ENCODE measurements at places on chromosomes 5 and 9.

DNA sequence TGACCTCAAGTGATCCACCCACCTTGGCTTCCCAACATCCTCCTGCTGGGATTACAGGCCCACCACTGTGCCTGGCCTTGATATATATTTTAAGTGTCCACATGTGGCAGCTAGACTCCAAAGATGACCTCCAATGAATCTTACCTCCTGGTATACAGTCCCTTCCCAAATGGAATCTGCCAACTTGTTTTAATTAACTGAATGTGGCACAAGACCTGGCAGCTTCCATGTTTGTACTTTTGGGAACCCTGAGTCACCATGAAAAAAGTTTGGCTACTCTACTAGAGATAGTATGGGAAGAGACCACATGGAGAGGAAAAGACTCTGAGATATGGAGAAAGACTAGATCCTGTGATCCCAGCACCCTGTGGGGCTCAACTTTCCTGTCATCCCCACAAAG is 42.5 kb downstream of the CCL28 start:
- no peak for DNase-seq

- DNase-seq, result peak; percentile 47
These were observed 97.1 kb downstream of the UNC13B start for GRCh38 chr9:35258660-35259474.

DNA sequence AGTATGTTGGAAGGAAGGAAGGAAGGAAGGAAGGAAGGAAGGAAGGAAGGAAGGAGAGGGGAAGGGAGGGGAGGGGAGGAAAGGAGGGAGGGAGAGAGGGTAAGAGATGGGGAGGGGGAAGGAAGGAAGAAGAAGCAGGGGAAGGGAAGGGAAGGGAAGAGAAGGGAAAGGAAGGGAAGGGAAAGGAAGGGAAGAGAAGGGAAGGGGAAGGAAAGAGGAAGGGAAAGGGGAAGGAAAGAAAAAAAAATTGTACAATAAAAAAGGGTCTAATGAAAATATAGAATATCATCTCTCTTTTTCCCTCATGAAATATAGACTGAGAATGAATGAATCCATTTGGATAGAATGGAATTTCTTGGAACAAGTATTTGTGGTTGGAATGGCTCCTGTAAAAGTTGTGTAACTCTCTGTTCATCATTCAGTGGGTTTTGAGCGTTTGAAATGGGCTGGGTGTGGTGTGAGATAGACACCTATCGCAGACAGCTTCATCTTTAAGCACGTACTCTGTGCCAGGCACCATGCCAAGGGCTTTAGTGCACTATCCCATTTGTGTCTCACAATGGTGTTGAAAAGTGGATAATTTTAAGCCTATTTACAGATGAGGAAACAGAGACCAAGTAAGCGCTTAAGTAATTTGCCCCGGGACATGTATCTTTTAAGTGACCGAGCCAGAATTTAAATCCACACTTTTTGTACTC is 11.6 kb upstream of the PAPPA start:
- no peak for DNase-seq

GRCh38 chr5:25002371-25002770 is 357.6 kb upstream of the CDH10 start:
- no peak for DNase-seq

GRCh38 chr5:65893749-65894430 is 32.5 kb upstream of the ERBIN start:
- DNase-seq, result no peak

DNA sequence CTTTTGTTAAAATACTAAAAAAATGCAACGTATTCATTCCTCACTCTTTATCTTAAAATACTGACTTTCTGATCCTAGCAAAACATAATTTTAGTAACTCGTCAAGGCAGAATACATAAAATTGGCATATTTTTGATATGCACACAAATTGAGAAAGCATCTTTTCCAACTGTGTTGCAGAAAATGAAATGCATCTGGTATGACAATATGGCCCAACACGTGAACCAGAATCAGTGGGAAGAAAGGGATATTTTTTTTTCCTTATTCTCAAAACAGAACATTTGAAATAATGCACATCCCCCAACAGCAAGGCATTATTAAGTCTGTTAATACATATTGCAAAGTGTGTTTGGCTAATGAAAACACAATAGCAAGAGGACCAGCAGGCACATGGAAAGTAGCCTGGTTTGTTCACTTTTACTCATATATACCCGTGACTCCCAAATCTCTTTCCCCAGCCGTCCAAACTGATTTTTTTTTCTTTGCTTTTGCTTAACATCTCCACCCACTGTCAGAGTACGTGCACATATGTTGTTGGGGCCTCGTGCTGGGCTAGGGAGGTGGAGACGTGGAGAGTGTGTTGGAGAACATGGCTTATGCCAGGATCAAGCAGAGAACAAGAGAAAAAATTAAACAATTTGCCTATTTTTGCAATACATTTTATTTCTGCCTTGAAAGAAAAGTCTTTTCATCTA is 4.3 kb downstream of the MCTP1 start:
- no peak for DNase-seq

DNA sequence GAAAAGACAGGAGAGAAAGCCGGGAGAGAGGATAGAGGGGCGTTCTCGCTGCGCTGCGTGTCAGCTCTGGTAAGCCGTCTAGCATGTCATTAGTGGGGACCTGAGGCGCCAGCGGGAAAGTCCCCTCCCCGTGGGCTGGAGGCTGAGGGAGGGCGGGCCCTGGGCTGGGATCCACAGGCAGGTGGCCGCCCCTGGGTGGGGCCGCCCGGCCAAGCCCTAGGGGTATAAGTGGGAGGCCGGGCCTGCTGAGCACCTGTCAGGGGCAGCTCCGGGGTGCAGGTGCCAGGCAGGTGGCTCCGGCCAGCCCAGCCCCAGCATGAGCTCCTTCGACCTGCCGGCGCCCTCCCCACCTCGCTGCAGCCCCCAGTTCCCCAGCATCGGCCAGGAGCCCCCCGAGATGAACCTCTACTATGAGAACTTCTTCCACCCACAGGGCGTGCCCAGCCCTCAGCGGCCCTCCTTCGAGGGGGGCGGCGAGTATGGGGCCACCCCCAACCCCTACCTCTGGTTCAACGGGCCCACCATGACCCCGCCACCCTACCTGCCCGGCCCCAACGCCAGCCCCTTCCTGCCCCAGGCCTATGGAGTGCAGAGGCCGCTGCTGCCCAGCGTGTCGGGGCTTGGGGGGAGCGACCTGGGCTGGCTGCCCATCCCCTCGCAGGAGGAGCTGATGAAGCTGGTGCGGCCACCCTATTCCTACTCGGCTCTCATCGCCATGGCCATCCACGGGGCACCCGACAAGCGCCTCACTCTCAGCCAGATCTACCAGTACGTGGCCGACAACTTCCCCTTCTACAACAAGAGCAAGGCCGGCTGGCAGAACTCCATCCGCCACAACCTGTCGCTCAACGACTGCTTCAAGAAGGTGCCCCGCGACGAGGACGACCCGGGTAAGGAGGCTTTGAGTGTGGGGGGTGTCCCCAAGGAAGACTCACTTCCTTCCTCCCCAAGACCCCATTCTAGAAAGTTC is at the start of gene FOXI1:
Gene FOXI1 (plus strand): TSS at position 256 of the 970 bp plus-strand sequence. CDS start 61 bp downstream, at position 317.
- DNase-seq, result no peak
